T-helper 2 cell (primary cell): ENCODE measurements at places on chromosomes 1 and 21.
A peak's percentile ranks its signal among the peaks of the same experiment; 100 is the strongest.

DNA sequence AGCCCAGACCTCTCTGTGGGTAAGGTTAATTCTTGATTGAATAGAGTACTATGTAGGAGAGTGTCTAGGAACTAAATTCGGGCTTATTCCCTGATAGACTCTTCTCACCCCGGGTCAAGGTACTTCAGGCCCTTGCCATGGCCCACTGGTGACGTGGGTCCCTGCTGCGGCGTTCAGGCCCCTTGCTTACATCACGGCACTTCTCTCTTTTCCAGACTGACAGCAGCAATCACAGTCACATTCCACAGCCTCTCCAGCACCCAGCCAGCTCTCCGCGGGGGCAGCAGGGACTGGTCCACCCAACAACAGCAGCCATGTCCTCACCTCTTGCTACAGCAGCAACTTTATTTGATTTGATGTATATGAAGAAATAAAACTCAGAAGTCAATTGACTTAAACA lies 401.2 kb upstream of the VAMP3 start:
- no peak for DNase-seq

- peak; percentile 36 for DNase-seq
Observed at GRCh38 chr1:36703526-36704208, 221.0 kb upstream of the CSF3R start.

GRCh38 chr1:201716742-201717135 lies 112.2 kb upstream of the IPO9 start:
- DNase-seq, result no peak

GRCh38 chr1:113191579-113192076 lies 118.6 kb downstream of the LRIG2 start:
- DNase-seq, result no peak

DNA sequence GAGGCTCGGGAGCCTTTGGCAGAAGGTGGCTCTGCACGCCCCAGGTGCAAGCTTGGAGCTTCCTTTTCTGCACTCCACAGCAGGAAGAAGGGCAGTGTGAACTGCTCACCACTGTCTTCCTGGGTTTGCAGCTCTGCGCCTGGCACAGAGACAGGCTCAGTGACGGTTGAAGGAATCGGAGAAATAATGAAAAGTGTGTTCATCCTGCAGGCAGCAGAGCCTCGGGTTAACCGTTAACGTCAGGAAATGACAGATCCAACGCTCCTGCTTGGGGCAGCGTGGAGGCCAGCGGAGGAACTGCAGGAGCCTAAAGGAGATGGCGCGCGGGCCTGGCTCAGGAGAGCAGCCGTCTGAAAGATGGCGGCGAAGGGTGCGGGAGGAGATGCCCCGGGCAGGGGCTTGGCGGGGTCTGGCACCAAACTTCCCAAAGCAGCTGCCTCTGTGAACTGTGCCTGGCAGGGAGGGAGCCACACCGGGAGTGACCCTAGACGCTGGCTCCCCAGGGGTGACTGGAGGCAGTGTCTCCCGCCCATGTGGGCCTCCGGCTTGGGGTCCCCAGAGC lies 10.9 kb upstream of the SAMD11 start:
- DNase-seq, result no peak

DNA sequence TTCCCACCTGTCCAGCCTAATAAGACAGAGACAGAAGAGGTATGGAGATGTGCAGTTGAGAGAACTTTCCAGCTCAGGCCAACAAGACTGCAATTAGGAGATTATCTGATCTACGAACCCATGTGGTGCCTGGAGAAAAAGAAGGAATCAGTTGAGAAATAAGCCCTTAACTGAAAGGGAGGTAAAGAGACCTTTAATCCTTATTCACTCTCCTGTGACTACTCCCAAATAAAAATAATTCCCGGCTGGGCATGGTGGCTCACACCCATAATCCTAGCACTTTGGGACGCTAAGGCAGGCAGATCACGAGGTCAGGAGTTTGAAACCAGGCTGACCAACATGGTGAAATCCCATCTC lies 31.9 kb upstream of the SARS1 start:
- no peak for DNase-seq

GRCh38 chr1:3599286-3599811 lies 12.0 kb downstream of the MEGF6 start:
- no peak for DNase-seq

DNA sequence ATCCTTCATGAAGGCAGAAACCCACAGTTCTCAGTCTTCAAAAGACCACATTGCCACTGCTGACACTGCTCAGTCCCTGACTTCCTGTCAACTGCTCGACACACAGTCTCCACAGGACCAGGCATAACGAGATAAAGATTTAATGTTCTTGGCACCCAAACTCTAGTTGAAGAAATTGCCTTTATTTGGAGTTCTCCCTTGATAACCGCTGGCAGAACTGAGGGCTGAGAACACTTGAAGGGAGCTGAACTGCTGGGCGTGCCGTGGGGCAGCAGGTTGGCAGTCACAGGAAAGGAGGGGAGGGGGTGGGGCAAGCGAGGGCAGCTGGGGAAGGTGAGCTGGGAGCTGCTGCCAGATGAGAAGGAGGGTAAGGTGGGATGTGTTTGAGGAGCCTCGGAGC lies 15.9 kb downstream of the HENMT1 start:
- peak; percentile 59 for DNase-seq

DNA sequence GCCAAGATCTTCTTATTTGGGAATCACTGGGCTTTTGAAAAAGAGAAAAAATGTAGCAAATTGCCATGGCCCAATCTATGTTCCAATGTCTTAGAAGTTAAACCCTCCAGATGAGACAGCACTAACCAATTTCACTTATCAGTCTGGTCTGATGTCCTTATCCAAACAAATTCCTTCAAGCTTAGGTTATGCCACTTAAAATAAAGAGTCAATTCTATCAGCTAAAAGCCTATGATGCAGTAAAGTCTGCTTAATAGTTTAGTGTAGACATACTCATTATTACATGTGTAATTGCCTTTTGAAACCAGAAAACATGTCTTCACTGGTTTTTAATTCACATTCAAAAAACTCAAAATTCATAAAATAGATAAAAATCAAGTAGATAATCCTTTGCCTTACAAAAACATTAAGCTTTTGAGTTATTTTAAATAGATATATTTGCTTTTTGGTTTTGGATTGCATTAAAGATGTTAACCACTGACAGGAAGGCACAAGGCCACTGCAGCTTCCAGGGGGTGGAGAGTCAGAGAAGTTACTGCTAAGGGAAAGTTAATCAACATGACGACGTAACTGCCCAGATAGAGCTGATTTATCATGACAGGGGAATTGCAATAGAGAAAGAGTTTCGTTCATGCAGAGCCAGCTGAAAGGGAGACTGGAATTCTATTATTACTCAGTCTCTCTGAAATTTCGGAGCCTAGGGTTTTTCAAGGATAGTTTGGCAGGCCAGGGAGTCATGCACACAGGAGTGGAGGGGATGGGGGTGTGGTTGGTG lies 106.1 kb downstream of the MAP3K21 start:
- no peak for DNase-seq

GRCh38 chr21:44365967-44366585 lies 12.7 kb downstream of the TRPM2 start:
- no peak for DNase-seq

DNA sequence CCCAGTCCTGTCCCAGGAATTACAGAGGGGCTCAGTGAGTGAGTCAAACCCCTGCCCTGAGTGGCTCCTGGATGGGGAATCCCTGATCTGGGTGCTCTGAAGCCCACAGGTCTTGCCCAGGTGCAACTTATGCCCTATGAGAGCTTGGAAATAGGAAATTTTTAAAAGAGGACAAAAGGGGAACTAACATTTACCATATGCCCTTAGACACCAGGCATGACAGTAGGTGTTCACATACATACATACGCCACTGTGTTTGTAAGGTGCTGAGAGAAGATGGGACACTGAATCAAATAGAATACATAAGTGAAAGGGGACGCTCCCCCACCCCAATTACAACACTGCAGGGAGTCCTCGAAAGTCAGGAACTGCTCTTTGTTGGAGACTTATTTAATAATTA lies 1.4 kb downstream of the CFAP45 start:
- no peak for DNase-seq

DNA sequence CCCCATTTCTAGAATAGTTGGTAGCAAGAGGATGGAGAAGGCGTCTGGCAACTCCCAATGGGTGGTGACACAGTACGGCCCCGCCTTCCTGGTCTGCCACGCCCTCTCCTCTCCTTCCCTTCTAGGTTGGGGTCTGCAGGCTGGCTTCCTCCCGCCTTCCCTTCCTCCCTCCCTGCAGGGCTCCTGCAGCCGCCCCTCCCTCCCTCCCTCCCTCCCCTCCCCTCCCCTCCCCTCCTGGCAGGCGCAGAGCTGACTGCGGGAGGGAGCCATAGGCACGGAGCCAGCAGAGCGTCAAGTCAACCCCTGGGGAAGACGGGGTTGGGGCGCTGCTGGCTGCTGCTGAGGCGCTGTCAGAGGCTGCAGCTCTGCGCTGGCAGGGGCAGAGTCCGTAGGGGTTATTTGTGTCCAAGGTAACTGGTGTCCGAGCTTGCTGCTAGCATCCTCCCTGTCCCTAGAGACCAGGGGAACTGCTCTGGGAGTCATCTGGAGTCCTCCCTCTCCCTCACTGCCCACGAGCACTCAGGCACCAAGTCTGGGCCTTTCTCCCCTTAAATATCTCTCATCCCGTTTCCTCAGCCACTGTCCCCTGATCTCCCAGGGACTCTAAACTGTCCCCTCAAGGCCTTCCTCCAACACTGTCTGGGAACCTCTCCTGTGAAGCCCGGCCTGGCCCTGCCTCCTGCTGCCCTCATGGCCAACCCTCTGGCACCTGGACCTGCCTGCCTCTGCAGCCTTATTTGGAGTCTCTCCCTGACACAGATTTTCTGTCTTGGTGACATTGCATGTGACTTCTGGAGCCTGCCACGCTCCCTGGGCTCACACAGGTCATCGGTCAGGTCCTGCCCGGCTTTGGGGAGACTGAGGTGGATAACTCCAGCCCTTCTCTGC lies 57.4 kb upstream of the ACOT11 start:
- no peak for DNase-seq

- DNase-seq, result no peak
Observed at GRCh38 chr1:177354247-177354646, 183.5 kb downstream of the BRINP2 start.

DNA sequence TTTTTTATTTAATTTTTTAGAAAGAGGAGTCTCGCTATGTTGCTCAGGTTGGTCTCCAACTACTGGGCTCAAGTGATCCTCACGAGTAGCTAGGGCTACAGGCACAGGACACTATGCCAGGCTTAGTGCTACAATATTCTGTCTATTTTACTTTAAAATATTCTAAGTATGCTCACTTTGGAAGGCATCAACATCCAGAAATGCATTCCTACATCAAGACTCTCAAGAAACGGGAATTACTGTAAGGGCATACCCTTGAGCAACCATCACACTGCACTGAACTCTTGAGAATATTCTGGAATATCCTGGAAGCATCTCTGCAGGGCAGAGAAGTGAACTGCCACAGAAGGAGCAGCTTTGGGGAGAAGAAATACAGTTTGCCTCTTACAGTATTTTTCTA lies 565 bp upstream of the DMRTB1 start:
- DNase-seq, result no peak

- DNase-seq, result peak; percentile 79
Observed at GRCh38 chr1:156104065-156104810, 10.3 kb upstream of the LMNA start.

- no peak for DNase-seq
Observed at GRCh38 chr1:227234998-227235405, 83.3 kb downstream of the CDC42BPA start.

DNA sequence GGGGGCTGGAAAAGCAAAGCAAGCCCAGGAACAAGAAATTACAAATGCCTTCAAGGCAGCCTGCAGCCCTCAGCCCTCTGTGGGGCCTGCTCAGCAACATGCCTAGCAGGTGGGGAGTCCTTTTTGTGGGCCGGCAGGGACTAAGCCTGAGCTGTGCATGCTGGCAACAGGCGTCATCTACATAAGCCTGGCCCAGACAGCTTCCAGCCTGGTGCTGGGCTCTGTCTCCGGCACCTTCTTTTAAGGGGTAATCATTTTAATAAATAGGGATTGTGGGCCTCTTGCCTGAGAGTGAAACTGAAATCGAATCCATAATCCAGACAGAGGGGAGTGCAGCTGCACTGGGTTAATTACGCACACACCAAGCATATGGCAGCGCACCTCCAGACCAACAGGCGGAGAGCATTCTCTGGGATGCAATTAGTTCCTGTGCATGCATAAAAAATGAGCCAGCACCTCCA lies 96.6 kb downstream of the DDX20 start:
- no peak for DNase-seq

DNA sequence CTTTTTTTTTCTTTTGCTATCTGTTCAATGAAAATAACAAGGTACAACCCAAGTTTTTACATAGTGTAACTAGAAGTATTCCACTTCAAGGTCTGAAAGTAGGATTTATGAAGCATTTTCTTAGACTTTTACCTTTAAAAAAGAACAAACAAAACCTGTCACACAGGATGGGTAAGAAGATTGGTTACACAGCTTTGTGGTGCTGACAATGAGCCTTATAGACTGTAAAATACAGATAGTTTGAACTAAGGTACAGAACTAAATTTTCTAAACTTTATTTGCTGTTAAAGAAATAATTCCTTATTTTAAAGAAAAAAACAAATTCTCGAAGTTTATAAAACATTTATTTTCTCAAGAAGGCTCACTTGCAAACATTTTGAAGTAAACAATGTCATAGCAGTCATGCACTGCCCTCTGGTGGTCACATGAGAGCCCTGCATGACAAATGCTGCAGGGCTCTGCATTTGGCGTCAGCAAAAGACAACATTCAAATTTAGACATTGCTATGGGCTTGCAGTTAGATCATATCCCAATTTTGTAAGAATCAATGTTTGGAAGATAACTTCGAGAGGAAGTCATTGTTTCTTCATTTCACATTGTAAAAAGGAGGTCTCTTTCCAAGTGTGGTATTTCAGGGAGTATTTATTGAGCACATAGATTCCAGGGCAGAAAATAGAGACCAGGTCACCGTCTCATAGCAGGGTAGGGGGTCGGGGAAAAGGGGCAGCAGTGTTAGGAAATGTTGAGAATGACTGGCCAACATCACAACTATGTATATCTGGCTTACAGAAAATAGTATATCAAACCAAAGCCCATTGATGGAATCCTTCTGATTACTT lies 115.3 kb upstream of the FMN2 start:
- peak; percentile 17 for DNase-seq

- DNase-seq, result no peak
Observed at GRCh38 chr1:47434051-47434842, 3.6 kb upstream of the FOXD2 start.

DNA sequence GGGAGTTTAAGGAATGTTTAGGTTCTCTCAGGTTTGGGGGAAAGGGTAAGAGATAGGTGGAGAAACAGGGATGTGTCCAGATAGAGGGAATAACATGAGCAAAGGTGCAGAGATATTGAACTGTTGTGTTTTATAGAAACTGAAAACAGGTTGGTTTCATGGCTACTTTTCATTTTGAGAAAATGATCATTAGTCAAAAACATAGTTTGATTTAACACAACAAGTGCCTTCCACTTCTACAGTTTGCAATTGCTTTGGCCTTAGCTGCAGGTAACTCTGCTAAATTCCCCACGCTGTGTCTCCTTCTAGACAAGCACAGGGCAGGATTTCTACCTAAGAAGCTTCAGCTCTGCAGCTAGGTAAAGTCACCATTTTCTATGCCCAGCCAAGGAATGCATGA lies 124.9 kb downstream of the RGS2 start:
- no peak for DNase-seq

DNA sequence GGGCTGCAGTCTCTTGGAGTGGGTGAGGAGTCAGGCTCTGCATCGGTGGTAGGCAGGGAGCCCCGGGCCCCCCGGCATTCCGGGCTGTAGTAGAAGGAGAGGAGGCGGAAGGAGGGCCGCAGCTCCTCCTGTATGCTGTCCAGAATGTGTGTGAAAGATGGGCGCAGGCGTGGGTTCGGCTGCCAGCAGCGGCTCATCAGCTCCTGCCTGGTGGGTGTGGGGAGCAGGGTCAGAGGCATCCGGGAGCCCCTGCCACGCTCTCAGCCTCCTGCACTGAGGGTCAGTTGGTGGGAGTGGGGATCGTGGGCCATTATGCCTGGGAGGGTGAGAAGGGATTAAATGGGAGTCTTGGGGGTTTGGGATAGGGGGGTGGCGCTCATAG lies 18.0 kb downstream of the INSRR start:
- no peak for DNase-seq
